ENCODE measurements at places on chromosomes 4 and X. TPM values are rescaled to one million over a fixed set of nuclear protein-coding genes. Genes with fewer than 3 reads are reported as not detected.

The CTAG1B gene
- not detected for total RNA-seq

The DCAF8L2 gene
- total RNA-seq, result 0.15 TPM

The CCNA2 gene
- total RNA-seq, result 32.7 TPM

The TMEM255A gene
- total RNA-seq, result 18.6 TPM

Data from melanocyte of skin (primary cell).